ENCODE measurements at places on chromosomes 6 and 20.
A peak's percentile ranks its signal among the peaks of the same experiment; 100 is the strongest.

GRCh38 chr6:155041741-155042279 is 46.7 kb downstream of the TIAM2 start:
- DNase-seq: no peak

DNA sequence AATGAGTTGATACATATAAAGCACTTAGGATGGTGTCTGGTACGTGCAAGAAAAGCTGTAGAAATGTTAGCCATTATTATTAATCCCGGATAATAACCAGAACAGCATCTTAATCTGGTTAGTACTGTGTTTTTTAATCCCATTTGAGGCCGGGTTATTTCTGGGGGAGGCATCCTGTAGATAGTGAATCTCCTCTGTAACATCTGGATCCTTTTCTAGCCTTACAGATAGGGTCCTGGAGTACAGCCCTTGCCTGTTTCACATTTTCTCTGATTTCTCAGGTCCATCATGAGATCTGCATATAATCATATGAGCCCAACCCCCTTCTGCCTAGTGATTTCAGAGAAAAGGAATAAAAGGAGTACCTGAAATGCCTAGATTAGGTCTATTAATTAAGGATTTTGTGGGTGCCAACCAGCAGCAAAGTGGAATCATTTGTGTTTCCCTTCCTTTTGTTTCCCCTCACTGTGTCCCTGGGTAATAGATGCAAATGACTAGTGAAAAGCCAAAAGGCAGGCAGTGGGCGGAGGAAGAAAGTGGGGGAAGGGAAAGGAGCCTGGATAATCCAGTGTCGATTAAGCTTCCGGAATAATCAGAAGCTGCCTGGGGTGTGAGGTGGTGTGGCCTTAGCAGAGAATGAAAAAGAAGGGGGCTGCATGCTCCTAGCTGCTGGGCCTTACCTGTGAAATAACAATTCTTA is 88.9 kb downstream of the SOBP start:
- no peak for DNase-seq

DNA sequence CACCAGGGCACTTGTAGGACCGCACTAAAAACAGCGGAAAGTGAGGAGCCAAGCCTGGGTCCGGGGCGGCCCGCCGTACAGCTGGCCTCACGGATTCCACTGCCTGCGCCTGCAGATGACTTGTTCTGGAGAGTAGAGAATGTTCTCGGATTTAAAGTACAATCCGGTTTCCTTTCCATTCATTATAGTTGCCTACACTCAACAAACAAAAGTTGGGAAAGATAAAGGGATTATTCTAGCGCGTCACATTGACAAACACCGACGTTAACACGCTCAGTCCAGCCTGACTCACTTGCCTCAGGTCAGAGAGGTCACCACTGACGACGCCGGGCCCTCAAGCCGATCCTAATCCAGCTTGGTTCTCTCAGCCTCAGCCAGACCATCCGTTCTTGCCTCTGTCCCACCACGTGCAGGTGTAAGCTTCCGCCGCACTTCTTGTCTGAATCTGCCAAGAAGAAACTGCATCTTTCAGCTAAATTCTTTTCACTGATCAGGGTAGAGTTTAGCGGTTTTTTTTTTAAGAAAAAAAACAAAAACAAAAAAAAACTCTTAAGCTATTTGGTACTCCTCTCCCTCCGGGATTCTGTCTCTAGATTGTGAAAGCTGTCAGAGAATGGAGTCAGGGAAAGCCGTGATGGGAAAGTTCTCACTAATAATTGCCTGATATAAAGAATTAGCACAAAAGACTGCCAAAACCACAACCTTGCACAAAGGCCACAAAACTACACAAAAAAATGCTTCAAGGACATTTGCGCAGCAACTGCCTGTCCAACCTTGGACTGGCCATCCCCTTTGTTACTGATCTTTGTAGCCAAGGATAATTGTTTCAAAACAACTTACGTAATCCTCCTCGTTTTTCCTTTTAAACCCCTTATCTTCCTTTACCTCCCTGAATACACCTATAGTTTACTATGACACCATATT is 1.1 kb upstream of the PHF10 start:
- DNase-seq: peak; percentile 2

DNA sequence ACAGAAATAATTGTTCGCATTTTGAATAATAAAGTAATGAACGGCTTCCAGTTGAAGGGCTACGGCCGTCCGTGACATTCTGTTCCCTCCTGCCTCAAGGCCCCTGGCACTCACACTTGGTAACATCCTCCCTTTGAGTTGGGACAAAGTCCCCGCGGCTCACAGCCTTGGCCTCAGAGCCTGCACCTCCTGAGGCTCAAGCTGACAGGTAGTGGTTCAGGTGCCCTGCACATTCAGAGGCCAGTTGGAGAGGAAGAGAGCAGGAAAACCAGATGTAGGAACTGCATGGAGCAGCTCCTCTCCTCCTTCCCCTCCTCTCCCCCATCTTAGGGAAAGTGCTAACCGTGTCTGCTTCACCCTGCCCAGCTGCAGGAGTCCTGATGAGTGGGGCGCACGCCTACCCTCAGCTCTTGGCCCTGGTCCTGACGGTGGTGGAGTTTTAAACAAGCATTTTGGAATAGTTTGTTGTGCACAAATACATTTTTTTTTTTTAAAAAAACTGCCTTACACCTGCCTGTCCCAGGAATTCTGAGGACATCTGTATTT is 393.1 kb downstream of the SMOC2 start:
- no peak for DNase-seq

DNA sequence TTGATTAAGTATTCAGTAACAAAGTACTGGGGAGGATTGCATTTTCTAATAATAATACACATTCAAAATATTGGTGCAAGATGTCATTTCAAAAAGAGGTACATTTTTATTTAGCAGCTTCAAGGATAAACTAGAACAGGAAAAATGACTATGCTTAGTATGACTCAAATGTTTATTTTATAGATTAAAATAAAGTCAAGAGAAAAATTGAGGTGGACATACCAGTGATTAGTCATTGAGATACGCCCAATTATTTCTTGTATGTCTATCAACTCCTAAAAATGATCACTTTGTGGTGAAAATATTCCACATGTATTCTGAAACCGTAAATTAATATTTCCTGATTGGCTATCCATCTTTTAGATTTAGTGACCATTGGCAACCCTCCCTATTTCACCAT is 96.7 kb downstream of the PHF3 start:
- DNase-seq: no peak

All from CD4-positive, alpha-beta T cell treated with Interleukin-6 at 100 ng/mL for 8 hours (primary cell).